ENCODE measurements at places on chromosomes 2 and 18.

DNA sequence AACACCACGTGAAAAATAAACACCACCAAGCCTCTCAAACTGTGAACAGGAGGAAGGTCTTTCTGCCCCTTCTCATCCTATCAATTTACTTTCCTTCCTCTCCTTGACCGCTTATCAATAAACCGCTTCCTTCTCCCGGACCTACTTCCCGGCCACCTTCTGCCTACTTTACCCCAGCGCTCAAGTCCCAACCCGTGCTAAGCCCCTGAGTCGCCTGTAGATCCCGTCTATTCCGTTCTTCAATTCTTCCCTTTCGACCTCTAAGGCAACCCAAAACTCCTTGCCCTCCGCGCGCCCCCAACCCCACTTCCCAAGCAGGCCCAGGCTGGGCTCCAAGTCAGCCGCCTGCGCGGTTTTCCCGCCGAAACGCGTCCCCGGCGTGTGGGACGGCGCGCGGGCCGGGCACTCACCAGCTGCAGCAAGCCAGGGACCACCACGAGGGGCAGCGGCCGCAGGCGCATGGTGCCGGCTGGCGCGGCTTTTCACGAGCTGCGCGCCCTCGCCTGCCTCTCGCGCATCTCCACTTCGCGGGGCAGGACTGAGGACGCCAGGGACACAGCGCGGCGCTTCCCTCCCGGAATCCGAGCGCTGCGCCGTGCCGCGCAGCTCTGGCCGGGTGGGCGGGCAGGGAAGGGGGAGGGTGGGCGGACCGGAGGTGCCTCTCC lies at the start of gene NXPH2:
Gene NXPH2 (minus strand): TSS at position 610 of the 665 bp plus-strand sequence. CDS start 149 bp downstream, at position 461.
- DNase-seq, result peak; percentile 54

GRCh38 chr18:24741965-24742724 lies 281.7 kb downstream of the HRH4 start:
- no peak for DNase-seq

DNA sequence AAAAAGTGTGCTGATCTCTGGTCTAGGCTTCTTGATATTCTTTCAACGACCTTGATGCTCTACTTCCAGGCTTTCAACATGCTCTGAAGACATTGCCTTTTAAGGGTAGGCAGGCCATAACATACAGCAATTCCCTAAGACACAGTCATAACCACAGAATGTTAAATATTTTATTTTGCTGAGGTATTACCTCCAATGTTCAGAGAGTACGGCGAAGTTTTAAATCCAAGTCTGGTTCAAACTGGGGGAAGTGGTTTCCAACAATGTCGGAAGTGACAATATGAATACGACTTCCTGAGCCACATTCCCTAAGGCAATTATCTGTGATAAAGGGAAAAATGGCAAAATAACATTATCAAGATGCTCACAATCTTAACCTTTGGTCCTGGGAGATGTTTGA lies 1077.9 kb upstream of the PIK3C3 start:
- no peak for DNase-seq

- no peak for DNase-seq
Measured at GRCh38 chr2:49129034-49129433, 25.3 kb downstream of the FSHR start.

GRCh38 chr2:6167592-6168138 lies 475.5 kb downstream of the SOX11 start:
- DNase-seq, result no peak

GRCh38 chr18:11987527-11987926 lies 6.2 kb downstream of the IMPA2 start:
- DNase-seq, result no peak

- DNase-seq, result peak; percentile 74
Measured at GRCh38 chr2:15577071-15577735, 14.5 kb upstream of the DDX1 start.
